ENCODE measurements at places on chromosomes 2 and 18.

DNA sequence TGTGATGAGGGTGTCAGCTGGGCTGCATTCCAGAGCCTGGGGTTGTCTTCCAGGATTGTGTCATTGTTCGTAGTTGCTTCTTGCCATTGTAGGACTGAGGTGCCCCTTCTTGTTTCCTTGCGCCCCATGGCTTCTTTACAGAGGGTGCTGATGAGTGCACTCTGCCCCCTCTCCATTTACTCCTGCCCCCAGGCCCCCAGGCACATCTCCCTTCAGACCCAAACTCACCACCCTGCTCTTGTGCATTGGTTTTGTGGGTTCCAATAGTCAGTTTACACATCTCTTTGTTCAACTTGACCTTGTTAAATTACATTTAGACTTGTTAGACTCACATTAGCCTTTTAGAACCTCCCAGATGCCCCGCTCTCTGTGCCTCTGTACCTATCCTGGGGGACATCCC, 33.1 kb downstream of the HJURP start:
- no peak for DNase-seq

GRCh38 chr2:27308359-27308881, at the start of gene UCN:
UCN (minus strand) TSS chr2:27308445; CDS start chr2:27307895, 550 bp downstream.
- peak; percentile 87 for DNase-seq

DNA sequence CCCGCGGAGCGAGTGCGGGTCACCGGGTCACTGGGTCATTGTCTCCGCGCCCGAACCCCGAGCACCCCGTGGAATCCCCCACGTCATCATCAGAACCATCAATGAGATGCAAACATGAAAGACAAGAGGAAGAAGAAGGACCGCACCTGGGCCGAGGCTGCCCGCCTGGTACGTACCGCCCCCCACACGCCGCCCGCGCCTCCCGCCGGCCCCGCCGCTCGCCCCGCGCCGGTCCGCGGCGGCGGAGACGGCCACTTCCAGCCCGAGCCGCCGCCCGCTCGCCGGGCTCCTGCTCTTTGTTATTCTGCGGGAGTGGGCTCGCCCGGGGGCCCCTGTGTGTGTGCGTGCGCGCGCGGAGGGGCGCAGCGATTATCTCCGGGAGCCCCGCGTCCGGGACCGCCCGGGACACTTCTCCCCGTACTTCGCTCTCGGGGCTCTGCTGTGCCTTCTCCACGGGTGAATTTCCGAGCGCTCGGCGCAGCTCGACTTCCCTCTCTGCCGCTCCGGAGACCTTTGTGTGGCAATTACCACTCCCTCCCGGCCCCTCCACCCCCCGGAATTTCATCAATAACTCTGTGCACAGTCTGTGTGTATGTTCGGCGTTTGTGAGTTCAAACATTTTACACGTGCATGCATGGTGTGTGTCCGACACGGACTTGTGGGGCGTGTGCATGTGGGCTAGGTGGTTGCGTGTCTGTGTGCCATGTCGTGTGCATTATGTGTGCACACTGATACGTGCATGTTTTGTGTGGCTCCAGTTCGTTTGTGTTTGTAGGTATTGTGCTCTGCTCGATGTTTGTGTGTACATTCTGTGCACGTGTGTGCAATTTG, 714 bp downstream of the ASXL3 start:
- DNase-seq: peak; percentile 58

DNA sequence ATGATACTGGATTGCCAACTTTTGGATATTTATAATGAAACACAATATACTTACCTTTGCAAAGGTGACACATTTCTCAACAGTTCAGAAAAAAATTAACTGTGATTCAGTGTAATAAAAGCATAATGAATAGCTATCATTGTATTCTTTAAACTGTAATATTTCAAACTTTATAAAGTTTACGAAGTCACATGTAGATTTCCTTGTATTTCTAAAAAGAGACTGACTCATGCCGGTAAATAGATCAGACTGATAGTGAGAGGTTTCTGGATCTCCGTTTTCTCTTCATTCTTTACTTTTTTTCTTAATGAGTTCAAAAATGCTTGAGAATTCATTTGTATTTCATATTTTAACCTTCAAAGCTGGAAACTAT, 70.1 kb downstream of the EML4 start:
- no peak for DNase-seq

DNA sequence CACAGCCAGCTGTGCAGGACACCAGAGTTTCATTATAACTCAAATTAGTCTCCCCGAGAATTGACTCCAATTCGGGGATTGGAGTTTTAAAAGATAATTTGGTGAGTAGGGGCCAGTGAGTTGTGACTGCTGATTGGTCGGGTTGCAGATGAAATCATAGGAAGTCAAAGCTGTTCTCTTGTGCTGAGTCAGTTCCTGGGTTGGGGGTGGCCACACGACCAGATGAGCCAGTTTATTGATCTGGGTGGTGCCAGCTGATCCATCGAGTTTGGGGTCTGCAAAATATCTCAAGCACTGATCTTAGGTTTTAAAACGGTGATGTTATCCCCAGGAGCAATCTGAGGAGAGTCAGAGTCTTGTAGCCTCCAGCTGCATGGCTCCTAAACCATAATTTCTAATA, 82.7 kb upstream of the SLC66A3 start:
- DNase-seq: peak; percentile 45

GRCh38 chr2:25586726-25587144, 86.6 kb downstream of the DTNB start:
- DNase-seq: no peak

DNA sequence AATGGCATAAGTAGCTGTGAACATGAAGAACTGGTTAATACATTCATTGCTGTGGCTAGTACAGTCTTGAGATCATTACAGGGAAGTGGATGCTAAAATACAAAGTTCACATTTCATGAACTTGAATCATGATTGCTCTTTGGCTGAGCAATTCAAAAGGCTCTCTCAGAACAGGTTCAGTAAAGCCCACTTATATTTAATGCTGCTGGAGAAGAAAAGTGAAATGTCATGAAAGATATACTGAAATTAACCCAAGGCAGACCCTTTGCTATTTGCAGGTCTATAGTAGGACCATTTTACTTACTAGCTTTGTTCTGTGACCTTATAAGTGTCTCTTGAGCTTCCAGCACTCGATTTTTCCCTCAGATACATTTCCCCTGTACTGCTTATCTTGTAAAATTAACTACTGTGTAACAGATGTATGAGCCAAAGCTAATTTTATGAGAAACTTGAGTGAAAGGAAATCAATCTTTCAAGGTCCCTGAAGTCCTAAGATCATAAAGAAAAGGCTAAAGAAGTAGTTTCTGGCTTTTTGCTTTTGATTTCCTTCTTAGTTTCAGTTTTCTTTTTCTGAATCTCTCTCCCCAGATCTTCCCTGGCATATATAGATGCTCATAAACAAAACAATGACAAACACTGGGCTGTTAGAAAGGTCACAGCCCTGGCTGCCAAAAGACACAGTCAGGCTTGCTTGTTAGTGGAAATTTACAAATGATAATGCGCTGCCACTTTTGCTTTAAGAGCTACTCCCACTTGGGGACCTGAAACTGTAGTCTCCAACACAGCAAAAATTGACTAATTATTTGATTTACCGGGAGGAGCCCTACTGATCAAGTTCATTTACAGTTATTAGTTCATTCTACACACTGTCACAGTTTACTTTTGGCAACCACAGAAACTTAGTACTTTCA, 132.7 kb upstream of the XPO1 start:
- no peak for DNase-seq

Data from H1 (cell line).